ENCODE measurements at places on chromosomes 12 and 14.

DNA sequence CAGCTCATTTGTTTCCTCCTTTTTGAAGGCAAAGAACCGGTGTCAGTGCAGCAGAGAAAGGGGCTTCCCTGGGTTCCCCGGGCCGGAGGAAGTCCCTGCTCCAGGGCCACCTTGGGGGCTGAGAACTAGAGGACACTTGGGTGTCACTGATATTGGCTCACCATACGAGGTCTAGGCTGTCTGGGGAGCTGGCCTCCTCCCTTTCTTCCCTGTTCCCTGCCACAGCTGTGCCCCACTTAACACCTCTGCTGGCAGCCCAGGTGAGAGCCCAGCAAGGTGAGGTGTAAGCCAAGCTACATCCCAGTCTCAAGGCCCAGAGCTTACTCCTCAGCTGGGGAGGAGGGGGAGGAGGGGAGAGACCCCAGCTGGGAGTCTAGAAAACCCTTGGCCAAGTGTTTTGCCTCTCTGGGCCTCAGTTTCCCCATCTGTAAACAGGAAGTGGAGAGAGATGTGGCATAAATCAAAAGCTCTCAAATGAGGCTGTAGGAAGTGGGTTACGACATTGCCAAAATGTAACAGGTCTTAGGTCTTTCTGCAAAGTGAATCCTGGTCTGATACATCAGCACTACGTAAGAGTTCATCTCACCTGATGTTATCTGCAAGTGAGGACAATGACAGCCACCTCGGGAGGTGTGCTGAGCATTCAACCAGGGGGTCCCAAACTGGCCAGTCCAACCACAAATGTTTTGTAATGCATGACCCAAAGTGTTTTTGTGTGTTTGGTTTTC is 25.5 kb downstream of the RASAL1 start:
- DNase-seq: no peak

DNA sequence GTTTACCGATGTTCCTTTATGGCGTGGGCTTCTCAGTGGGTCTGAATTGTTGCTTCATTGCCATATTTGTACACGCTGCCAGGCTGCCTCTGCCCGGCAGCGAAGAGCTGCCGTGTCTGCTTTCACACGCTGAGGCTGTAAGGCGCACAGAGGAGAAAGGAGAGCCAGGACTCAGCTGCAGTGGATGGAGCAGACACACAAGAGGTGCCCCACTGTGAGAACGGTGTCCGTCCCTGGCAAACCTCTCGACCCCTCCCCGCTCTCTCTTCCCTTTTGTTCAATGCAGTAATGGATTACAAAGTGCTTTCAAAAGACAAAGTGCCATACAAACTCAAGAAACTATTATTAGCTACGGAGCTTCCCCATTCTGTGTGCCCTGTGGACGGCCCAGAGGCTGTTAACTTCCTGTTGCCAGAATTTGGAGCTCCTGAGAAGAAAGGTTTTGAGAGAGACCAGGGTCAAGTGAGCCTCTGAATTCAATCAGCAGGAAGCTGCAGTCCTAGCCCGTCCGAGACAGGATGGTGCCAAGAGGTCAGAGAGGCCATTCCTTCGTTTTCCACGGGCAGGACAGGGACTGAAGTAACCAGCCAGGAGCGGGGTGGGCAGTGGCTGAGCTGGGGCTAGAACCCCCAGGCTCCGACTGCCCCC is 15.8 kb downstream of the CCND2 start:
- peak; percentile 16 for DNase-seq

DNA sequence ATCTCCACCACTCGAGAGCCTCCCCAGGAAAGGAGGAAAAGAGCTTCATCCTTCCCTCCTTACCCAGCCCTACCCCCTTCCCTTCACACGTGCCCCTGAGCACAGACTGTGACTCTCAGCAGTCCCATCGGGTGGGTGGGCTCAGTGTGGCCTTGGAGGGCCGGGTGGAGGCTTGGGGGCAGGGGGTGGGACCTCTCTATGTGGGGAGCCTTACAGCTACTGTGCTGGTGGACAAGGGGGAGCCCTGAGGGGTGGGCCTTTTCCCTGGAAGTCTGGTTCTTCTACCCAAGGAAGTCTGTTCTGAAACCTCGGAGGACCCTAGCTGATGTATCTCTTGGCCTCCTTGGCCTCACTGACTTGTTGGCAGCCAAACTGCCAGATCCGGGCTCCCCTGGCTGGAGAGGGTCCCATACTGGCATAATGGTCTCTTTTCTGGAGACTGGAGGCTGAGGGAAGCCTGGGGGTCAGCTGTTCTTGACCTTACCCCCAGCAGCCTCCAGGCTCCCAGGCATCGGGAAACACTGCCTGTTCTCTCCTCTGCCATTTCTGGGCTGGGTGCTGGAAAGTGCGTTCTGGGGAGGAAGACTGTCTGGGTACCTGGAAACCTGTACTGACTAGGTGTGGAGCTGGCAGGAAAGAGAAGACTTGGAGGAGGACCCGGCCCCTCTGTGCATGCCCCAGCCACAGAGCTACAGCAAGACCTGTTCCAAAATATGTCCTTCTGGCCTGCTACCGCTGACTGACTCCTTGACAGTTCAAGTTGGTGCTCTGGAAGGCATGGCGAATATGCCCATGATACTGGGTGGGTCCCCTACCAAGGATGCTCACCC is 7.6 kb downstream of the VASH1 start:
- DNase-seq: no peak

DNA sequence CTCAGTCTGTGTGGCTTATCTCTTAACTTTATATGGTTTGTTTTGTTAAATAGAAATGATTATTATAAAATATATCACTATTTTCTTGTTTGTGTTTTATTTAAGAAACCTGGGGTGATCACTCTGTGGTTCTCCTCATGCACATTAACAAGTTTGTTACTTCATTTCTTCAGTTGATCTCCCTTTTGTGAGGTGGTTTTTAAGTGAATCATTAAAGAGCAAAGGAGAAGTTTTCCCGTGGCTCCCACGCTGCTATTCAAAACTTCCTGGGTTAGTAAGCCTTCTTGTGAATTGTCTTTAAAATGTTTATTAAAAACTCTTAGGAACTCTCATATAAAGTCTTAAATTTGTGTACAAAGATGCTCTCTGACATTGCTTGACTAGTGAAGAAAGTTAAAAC is 11.8 kb downstream of the ADIPOR2 start:
- DNase-seq: no peak

GRCh38 chr14:23286902-23287479 is 1.1 kb upstream of the HOMEZ start:
- no peak for DNase-seq

GRCh38 chr12:121456551-121456950 is 56.6 kb downstream of the RNF34 start:
- no peak for DNase-seq

- DNase-seq: peak; percentile 40
Measured at GRCh38 chr14:88554457-88555286, at the start of gene PTPN21. TSS of gene PTPN21 (minus strand) at chr14:88555007. CDS start at chr14:88550417, 4,590 bp downstream.

DNA sequence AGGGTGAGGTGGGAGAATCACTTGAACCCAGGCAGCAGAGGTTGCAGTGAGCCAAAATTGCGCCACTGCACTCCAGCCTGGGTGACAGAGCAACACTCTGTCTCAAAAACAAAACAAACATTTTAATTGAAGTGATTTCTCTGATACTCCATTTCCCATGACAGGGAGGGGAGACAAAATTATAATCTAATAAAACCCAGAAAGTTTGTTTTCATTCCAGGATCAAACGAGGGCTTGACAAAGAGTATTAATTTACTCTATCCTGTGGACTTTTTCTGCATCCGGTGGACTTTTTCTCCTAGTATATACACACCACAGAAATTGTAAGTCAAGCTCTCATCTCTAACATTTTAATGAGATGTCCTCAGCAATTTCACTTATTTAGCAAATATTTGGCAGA is 14.5 kb upstream of the AP4S1 start:
- no peak for DNase-seq

GRCh38 chr14:22552001-22552826 is 36.8 kb downstream of the DAD1 start:
- peak; percentile 52 for DNase-seq

GRCh38 chr14:52380294-52380693 is 66.2 kb downstream of the PTGER2 start:
- DNase-seq: no peak

GRCh38 chr12:3227076-3227975 is 150.1 kb downstream of the TSPAN9 start:
- DNase-seq: no peak

- no peak for DNase-seq
Measured at GRCh38 chr12:42996869-42997431, 407.4 kb upstream of the PRICKLE1 start.

DNA sequence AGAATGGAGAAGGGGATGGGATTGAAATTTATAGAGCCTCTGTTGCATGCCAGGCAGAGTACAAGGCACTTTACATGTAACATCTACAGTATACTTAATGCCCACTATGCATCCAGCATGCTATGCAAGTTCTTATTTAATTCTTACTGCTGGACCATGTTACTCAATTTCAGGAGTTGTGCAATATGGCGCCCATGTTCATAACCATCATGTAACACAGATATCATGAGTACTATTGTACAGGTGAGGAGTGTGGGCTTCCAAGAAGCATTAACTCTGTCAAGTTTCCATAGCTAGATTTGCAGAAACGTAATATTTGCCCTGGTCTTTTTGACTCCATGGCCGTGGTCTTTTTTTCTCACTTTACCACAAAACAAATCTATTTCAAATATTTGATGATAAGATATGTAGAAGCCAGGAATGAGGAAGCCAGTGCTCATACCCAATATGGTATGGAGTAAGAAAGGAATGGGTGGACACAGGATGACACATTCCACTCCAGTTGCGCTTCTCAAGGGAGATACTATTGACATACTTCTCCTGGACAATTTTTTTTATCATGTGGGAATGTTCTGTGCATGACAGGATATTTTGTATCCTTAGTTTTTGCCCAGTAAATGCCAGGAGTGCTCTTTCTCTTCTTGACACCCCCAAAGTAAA is 191.8 kb downstream of the C12orf75 start:
- no peak for DNase-seq

GRCh38 chr12:92051441-92051840 is 94.2 kb downstream of the BTG1 start:
- DNase-seq: no peak

GRCh38 chr12:99611117-99611516 is 36.4 kb upstream of the GARIN6 start:
- no peak for DNase-seq

DNA sequence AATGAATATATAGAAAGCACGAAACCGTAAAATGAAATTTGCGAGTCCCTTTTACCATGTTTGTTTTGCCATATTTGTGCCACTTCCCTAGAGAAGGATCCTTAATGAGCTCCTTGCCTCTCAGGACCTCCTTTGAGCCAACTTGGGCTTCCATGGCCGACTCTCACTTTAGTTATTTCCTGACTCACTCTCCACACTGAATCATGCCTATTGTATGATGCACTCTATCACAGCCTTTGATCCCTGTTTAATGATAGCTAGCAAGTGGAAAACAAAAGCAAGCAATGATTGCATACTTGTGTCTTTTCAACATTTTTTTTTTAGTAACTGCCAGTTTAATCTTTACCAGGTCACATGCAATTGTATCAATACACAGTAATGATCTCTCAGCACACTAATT is 153.2 kb downstream of the CCER1 start:
- no peak for DNase-seq

DNA sequence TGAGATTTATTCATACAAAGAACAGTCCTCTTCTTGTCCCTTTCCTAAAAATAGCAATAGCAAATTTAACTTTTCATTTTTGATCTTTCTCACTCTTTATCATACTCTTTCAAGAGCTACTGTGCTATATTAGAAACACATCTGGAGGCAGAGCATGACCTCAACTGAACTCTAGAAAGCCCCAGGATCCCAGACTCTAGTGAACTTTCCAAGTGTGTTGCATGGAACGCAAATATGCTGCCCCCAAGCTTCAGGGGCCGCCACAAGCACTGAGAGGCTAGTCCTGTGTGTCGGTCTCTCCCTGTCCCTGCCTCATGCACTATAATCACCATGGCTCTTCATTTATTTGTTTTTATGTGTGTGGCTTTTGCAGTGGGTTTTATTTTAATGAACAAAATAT is 38.7 kb upstream of the ZNF641 start:
- DNase-seq: no peak

- DNase-seq: no peak
Measured at GRCh38 chr14:90871605-90872233, 55.5 kb upstream of the TTC7B start.

- DNase-seq: no peak
Measured at GRCh38 chr12:2378835-2379330, 326.1 kb downstream of the CACNA1C start.
